Stimulated activated CD4-positive, alpha-beta T cell treated with anti-CD3 and anti-CD28 coated beads, Interleukin-15, amount 100 ng/mL, for 1 hour (primary cell): ENCODE measurements at places on chromosomes 3 and 15.

DNA sequence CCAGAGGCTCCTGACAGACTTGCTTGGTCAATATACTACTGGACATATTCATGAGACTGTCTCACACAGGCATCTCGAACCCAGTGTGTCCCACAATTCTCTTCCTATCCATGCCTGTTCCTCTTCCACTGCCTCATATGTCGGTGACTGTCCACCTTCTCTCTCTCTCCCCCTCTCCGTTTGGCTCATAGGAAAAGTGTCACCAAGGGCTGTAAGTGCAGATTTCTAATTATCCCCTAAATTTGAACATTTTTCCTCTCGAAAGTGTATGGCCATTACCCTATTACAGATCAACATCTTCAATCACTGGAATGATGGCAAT is 22.5 kb upstream of the MUC20 start:
- no peak for DNase-seq

DNA sequence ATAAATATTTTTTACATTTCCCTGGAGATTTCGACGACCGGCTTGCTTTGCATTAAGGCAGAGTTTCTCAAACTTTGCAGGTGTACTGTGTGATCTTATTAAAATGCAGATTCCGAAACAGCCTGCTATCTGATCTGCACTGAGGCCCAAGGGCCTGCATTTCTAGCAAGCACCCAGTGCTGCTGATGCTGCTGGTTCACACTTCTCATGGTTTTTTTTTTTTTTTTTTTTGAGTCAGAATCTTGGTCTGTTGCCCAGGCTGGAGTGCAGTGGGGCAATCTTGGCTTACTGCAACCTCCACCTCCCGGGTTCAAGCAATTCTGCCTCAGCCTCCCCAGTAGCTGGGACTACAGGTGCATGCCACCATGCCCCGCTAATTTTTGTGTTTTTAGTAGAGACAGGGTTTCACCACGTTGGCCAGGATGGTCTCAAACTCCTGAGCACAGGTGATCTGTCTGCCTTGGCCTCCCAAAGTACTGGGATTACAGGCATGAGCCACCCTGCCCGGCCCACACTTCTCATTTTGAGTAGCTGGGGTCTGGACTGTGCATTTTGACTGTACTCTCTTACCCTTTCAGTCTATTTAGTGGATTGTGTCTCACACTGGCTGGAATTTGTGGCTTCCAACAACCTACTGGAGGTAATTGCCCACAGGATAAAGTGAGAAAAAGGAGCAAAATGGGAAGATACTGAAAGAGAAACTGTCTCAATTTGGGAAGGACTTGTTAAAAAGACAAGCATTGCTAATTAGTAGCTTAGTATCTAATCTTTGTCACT is 94.1 kb downstream of the ITPR1 start:
- no peak for DNase-seq

DNA sequence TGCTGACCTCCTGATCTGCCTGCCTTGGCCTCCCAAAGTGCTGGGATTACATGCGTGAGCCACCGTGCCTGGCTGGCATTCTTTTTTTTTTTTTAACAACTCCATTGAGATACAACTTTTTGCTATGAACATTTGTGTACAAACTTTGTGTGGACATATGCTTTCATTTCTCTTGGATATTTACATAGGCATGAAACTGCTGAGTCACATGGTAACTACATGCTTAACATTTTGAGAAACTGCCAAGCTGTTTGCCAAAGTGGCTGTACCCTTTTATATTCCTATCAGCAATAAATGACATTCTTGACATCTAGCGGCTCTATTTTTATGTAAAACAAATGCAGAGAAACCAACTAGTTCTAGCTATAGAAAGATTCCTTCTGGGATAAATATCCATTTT is 8.7 kb upstream of the YEATS2 start:
- DNase-seq: no peak

GRCh38 chr3:195106418-195106906 is 164.5 kb downstream of the XXYLT1 start:
- peak; percentile 65 for DNase-seq

DNA sequence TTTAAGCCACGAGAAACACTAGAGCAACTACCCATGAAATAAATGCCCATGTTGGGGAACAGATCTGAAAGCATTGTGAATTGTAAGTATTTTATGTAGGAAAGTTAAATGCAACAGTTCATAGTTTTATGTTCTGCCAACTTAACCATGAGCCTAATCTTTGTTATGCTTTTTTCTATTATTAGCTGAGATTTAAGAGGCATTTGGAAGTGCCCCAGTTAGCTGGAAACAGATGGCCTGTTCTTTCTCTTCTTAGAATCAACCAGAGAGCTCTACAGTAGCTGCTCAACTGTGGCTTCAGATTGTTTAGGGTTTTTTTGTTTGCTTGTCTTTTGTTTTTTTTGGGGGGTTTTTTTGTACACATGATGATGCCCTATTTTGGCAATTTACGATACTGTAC is 284.4 kb downstream of the KCNH8 start:
- no peak for DNase-seq

DNA sequence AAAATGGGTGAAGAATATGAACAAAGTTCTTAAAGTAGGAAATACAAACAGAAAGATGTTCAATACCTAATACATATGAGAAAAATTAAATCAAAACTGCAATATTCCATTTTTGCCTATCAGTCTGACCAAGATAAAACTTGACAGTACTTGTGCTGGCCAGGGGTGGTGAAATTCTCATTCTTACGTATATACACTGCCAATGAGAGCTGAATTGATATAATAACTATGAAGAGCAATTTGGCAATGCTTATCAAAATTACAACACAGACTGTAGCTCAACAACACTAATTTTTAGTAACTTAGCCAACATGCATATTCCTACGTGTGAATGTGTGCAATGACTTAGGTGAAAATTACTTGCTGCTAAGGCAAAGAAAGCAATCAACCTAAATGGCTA is 90.2 kb downstream of the SETD2 start:
- no peak for DNase-seq

- no peak for DNase-seq
These were observed 7.6 kb upstream of the ADPRH start for GRCh38 chr3:119571688-119572087.

GRCh38 chr3:185934174-185934557 is 3.6 kb downstream of the TRA2B start:
- no peak for DNase-seq

DNA sequence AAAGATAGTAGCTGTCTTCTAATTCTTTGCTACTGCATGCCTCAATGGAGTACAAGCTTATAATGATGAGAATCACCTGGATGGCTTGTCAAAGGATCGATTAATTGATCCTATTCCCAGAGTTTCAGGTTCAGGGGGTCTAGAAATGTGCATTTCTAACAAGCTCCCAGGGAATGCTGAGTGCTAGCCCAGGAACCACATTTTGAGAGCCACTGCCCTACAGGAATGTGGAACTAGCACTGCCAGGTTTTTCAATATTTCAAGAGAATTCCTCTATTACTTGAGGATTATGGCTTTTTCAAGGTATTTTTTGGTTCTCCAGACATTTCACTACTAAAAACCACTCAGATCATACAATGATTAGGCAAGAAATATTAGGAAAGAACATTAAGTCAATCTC is 52.7 kb downstream of the RARB start:
- DNase-seq: no peak

DNA sequence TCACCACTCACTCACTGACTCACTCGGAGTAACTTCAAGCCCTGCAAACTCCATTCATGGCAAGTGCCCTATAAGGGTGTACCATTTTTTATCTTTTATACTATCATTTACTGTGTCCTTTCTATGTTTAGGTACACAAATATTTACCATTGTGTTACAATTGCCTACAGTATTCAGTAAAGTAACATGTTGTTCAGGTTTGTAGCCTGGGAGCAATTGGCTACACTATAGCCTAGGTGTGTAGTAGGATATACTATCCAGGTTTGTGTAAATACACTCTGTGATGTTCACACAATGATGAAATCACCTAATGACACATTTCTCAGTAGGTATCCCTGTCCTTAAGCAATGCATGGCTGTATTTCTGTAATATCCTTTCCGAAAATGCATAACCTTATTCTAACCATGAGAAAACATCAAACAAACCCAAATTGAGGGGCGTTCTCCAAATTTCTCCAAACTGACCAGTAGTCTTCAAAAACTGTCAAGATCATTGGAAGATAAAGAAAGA is 17.9 kb upstream of the CNOT10 start:
- DNase-seq: no peak

DNA sequence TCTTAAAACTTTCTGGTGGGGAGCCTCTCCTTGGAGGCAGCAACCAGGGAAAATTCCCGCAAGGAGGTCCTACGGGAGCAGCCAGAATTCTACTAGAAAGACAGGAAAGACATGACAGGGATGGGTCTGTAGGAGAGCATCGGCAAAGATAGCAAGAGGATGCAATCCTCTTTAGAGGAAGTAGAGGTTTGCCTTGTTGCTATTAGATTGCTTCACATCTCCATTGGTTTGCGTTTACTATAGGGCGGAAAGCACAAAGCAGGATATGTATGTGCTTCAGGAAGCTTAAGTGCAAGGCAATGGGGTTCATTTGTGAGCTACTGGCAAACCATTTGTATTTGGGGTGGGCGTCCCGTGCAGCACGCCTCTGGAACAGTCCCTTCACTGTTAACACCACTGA is 193.0 kb downstream of the RORA start:
- DNase-seq: no peak

DNA sequence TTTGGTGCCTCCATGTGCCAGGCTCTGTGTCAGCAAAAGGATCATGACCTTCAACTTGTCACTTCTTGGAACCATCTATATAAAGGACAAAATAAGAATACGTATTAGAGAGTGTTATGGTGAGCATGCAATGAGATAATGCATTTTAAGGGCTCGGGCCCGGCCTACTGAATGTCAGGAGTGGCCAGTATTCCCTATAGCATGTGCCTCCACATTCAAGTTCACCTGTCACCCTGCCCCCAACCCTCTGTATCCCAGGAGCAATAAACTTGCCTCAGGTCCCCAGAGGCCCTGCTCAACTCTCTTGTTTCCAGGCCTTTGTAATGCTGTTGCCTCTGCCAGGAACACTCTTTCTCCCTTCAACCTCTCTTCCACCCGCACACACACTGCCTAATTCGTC is 90.2 kb upstream of the SLC6A11 start:
- DNase-seq: no peak

DNA sequence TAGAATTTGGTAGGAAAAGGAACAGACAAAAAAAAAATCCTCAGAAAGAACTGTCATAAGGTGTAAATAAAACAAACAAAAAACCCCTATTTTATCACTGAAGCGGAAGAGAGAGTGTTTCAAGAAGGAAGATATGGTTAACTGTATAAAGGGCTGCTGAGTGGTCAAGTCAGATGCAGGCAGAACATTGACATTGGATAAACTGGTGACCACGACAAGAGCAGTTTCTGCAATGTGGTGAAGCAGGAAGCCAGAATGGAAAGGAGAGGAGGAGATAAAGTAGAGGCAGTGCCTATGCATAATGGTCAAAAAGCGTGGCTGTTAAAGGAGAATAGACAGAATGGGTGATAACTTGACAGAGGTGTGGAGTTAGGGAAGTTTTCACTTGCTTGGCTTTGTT is 75.3 kb downstream of the CYP19A1 start:
- DNase-seq: no peak

GRCh38 chr3:121111914-121112612 is 204.1 kb downstream of the STXBP5L start:
- DNase-seq: no peak

- no peak for DNase-seq
These were observed 309.3 kb upstream of the UBE2E2 start for GRCh38 chr3:22893644-22894325.

DNA sequence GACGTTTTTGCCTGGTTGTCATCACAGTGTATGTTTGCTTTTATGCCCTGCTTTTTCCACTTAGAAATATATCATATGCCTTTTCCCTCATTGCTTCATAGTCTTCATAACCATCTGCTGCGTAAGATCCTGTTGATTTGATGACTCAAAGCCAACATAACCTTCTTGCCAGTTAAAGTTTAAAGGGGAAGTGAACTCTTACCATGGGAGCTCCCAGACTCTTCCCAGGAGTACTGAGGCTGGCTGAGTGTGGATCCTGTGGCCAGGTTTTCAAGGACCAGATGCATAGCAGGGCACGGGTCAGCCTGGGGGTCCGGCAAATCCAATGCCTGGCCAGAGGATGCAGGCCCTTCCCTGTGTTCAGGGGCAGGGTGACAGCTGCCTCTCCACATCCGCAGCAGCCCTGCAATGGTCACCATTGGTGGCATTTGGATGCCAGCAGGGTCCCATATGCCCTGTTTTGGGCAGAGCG is 42.0 kb upstream of the SACM1L start:
- no peak for DNase-seq

DNA sequence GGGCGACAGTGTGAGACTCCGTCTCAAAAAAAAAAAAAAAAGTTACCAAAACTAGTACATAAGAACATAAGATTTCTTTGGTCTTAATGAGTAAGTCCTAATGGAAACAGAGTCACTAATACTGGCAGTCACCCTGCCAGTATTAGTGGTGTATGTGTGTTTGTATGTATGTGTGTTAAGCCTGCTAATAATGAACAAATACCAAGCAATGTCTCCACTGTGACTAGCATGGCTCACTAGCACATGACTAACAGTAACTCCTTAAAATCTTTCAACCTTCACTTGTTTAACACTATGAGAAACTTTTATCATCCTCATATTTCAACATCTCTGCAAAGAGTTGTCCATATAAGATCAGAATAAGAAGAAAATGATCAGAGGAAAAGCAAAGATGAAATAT is 231.0 kb upstream of the ATP11B start:
- DNase-seq: no peak

- DNase-seq: no peak
These were observed 408.8 kb downstream of the OCA2 start for GRCh38 chr15:27690290-27690689.

DNA sequence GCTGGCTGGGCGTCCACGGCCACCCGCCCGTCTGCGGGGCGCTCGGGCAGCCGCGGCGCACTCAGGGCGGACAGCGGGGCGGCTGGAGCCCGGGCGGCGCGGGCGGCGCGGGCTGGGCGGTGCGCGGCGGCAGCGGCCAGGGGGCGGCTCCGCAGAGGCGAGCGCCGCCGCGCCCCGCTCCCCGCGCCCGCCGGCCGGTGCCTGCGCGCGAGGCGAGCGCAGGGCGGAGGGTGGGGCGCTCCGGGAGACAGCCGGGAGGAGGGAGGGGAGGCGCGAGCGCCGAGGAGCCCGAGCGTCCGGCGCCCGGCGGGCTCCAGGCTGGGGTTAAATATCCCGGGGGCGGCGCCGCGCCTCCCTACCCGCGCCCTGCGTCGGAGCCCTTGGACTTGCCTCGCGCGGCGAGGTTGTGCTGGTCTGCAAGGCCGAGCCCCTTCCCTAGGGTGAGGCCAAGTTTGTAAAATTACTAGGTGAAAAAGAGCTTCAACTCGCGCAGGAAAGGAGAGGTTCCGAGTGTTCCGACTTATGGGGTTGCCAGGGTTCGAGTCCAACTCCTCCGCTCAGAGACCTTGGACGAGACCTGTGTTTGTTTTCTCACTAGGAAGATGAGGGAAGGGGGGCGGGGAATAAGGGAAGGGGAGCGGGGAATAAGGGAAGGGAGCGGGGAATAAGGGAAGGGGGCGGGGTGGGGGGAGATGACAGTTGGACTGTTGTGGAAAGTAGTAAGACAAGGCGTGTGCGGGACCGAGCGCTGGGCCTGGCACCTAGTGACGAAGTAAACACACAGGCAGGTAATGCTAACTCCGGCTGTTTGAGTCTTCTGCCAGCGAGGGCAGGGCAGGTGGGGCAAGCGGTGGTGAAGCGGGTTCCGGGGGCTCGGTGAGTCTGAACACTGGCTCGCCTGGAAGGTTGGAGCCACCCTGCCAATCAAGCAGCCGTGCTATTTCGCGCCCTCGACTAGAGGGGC is at the start of gene TNFAIP8L3:
TNFAIP8L3 (minus strand) TSS at position 301 of the 964 bp plus-strand sequence. CDS start 311 bp downstream, outside the sequence.
- no peak for DNase-seq
